ENCODE measurements at places on chromosomes 1 and 21.

DNA sequence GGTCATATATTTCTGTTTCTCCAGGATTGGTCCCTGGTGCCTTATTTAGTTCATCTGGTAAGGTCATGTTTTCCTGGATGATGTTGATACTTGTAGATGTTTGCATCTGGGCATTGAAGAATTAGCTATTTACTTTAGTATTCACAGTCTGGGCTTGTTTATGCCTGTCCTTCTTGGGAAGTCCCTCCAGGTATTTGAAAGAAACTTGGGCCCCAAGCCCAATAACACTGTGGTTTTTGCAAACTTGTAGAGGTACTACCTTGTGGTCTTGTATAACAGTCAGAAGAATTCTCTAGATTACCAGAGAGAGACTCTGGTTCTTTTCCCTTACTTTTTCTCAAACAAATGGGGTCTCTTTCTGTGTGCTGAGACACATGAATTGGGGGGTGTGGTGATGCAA, 251.4 kb upstream of the B3GALT2 start:
- no peak for DNase-seq

DNA sequence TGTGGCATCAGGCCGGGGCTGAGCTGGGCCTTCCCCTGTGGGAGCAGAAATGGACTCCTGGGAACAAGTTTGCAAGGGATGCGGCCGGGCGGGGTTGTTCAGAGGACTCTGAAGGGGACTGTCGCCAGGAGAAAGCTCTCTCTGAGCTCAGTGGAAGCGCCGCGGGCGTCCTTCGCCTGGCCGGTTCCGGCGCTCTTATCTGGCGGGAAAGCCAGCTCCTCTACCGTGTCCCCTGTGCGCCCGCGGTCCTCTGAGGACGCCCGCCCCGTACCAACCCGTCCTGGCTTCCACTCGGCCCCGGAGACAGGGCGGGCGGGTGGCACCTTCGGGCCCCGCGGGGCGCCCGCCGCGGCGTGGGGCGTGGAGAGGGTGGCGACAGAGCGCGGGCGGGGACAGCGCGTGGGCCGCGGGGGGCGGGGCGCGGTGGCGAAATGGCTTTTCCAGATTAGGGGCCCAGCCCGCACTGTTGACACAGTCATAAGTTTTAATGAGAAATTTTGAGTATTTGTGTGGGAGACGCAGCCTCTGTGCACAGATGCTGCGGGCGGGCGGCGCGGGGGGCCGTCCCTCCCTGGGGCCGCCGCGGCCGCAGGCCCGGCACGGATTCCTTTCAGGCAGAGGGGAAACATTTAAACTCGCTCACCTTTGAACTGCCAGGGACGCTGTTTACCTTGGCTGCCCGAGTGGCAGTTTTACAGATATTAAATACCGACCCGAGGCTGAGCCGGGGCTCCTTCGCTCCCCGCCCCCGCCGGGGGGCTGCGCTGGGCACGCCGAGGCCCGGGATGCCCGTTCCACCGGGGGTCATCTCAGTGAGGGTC, 70.2 kb downstream of the FOXD2 start:
- no peak for DNase-seq

DNA sequence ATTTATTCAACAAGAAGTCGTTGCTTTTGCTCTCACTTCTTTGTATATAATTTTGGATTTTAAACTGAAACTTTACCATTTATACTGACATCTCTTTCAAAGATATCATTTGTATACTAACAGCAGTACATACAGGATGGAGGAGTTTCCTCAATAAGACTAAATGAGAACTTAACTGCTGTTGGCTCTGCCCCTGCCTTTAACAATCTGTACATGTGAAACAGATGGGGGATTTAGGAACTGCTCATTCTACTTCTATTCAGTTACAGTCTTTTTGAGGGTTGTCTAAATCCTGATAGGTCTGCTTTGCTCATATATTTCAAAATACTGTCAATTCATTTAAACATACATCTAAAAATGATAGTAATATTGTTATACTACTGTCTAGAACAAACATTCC, 663.2 kb downstream of the ADGRL2 start:
- DNase-seq, result no peak

GRCh38 chr1:1305300-1306069, 2.2 kb downstream of the ACAP3 start:
- DNase-seq, result peak; percentile 79

DNA sequence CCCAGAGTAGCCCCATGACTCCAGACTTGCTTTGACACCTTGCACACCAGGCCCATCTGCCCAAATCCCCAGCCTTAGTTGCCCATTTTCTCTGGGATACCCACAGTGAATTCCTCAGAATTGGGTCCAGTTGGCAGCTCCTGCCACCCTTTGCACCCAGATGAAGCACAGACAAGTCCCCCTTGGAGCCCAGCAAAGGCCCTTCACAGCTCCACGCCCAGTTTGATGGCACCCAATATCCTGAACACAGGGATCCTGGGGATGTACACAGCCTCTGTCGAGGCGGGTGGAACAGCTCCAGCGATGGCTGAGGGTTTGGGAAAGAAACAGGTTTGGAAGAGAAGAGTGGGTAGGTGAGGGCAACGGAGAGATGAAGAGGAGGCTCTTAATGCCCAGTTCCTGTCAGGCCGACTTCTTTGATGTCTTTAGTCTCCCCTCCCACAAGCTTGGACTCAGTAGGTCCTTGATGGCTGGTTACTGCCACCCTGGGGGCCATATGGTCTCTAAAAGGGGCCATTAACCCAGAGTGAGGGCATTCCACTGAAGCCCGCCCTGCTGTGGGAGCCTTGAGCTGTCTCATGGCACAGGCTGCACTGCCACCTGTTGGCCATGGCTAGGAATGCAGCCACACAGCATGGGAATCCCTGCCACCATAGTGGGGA, 21.7 kb downstream of the TMEM53 start:
- DNase-seq, result peak; percentile 57

GRCh38 chr1:218219460-218219859, 65.6 kb upstream of the RRP15 start:
- DNase-seq, result no peak

- DNase-seq, result peak; percentile 18
Measured at GRCh38 chr1:55723001-55723400, 507.8 kb upstream of the USP24 start.

- no peak for DNase-seq
Measured at GRCh38 chr1:234713859-234714258, 103.9 kb upstream of the IRF2BP2 start.

GRCh38 chr1:23019863-23020625, 776 bp downstream of the KDM1A start:
- peak; percentile 27 for DNase-seq

- DNase-seq, result no peak
Measured at GRCh38 chr1:156925154-156926010, 5.0 kb downstream of the LRRC71 start.

GRCh38 chr21:45724345-45724961, 80.9 kb downstream of the PCBP3 start:
- DNase-seq, result no peak

- no peak for DNase-seq
Measured at GRCh38 chr21:18384771-18385170, 18.8 kb downstream of the TMPRSS15 start.

- no peak for DNase-seq
Measured at GRCh38 chr1:27306892-27307761, 14.8 kb upstream of the TMEM222 start.

- DNase-seq, result peak; percentile 76
Measured at GRCh38 chr1:153510984-153511410, 24.8 kb downstream of the S100A6 start.

DNA sequence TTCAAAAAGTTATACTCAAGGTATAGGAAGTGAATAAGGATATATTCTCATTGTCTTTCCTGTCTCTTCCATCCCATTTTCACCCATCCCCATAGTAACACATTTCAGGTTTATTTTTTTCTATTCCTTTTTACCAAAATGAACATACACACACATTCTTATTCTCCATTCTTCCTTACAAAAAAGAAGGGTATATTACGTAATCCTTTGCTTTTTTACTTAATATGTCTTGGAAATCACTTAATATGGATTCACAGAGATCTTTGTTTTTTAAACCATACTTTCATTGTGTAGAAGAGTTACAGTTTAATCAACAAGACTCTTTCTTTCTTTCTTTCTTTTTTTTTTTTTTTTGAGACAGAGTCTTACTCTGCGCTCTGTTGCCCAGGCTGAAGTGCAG, 128.2 kb upstream of the BMP8A start:
- DNase-seq, result no peak

- DNase-seq, result peak; percentile 64
Measured at GRCh38 chr1:92356956-92357355, 58.1 kb downstream of the RPAP2 start.

DNA sequence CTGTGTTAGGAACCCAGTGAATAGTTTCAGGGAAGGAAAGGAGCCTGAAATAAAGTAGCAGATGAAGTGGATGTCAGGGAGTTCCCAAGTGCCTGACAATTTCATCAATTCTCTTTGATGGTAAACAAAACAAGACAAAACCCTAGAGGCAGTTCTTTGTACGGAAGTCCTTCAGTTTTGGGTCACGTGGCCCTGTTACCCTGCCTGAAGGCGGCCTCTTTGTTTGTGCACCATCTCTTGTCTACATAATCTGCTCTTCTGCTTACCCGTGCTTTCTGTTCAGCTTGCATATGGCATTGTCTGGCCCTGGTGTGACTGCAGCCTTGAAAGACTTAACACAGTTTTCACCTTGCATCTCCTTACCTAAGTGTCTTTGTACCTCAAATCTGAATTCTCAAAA, 166.7 kb upstream of the DUSP10 start:
- DNase-seq, result no peak

GRCh38 chr1:193657552-193657951, 471.1 kb upstream of the B3GALT2 start:
- DNase-seq, result no peak

GRCh38 chr1:40858856-40859416, 3.2 kb downstream of the CITED4 start:
- no peak for DNase-seq

DNA sequence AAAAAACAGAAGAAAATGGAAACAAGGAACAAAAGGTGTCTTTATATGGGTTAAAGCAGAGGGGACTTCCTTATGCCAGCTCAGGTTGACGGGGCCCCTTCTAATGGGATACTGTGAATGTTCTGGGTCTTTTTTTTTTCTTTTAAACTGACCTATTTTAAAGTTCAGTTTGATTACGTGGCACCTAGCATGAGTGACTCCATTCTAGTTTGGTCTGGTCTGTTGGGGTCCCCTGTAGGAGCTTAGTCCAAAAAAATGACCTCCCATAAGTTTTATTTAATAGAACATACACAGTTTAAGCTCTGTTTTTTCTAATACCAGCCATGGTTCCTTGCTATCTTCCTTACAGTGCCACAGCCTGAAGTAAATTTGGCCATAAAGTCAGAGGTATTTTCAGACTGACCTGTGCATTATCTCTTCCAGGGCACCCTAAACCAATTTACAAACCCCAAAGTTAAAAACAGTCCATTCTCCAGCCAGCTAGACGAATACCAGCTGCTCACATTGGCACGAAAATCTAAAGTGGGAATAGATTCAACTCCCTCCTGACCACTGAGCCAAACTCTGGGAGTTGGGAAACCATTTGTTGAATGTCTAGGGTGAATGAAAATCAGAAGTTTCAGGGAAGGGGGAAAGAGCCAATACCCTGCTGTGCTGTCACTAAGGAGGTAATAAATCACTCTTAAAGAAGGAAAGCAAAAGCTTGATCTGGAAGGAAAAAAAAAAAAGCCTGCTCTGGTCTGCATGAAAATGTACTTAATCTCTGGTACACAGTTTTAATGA, 42.4 kb downstream of the AKNAD1 start:
- DNase-seq, result peak; percentile 25

GRCh38 chr1:108685529-108685928, 6.6 kb upstream of the PRPF38B start:
- DNase-seq, result no peak

DNA sequence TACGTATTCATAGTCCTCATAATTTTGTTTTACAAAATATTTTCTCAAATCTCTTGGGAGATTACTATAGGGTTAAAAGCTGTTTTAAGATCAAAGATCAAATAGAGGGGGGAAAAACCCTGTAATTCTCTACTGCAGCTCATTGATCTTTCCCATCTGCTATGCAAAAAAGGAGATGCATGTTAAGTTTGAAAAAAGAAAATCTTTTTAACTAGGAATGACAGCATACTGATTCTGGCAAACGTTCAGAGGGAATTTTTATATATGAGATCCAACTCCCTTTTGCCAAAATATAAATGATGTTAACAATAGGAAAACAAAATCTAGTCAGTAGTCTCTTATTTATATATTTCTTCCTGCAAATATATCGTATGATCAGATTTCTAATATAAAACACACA, 69.1 kb downstream of the SMYD3 start:
- DNase-seq, result no peak

DNA sequence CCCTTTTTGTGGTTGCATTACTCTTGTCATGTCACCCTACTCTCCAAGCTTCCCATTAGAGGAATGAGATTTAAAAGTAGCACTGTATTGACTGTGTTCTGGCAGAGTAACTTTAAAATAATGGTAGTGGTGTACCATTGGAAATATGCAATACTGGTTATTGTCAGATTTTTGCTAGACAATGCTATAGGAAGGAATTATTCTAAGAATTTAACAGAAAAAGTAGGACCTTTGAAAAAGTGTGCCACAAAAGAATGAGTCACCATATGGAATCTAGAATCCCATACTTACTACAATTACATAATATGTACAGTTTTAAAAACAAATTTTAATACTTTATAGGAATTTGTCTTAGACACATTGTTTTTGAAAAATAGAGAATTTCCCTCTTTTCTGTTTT, 13.8 kb downstream of the MIER1 start:
- DNase-seq, result peak; percentile 63

GRCh38 chr1:9242338-9242969, 7.9 kb downstream of the H6PD start:
- no peak for DNase-seq
